CD4-positive, alpha-beta T cell treated with Interleukin-17A for 1 hour (primary cell): ENCODE measurements at places on chromosomes 2 and 18.

DNA sequence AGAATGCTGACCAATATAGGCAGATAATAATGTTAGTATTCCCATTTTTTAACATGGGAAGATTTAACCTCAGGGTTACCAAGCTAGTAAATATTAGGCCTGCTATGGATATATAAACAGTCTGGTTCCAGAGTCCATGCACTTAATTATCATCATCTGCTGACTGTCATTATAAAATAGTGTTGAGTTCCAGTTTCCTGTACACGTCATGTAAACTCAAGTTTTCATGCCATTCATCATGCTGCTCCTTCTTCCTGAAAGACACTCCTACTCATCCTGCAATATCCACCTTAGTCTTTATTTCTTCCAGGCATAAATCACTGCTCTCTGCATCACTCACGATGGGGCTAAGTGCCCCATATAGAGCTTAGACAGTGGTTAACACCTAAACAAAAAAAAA lies 420.8 kb upstream of the SPHKAP start:
- DNase-seq, result no peak

- peak; percentile 38 for DNase-seq
Observed at GRCh38 chr2:208373460-208374089, 33.0 kb upstream of the PTH2R start.

- no peak for DNase-seq
Observed at GRCh38 chr2:170843656-170844055, 27.0 kb downstream of the GAD1 start.

DNA sequence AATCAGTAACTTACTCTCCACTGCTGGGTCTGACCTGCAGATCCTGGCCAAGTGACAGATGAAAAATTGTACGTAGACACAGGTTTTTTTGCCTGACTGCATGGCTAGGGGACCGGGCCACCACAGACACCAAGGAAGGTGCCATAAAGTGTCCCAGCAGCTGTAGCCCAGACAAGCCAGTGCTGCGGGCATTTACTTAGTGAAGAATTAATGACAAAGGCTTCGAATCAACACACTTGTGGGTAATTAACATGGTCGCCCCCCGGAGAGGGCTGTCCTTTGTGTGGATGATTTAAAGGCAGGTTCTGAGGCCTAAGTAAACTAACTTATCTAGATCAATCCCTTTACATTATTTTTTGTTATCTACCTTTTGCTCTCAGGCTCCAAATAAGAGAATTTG lies 1709.1 kb upstream of the LRRTM1 start:
- no peak for DNase-seq

DNA sequence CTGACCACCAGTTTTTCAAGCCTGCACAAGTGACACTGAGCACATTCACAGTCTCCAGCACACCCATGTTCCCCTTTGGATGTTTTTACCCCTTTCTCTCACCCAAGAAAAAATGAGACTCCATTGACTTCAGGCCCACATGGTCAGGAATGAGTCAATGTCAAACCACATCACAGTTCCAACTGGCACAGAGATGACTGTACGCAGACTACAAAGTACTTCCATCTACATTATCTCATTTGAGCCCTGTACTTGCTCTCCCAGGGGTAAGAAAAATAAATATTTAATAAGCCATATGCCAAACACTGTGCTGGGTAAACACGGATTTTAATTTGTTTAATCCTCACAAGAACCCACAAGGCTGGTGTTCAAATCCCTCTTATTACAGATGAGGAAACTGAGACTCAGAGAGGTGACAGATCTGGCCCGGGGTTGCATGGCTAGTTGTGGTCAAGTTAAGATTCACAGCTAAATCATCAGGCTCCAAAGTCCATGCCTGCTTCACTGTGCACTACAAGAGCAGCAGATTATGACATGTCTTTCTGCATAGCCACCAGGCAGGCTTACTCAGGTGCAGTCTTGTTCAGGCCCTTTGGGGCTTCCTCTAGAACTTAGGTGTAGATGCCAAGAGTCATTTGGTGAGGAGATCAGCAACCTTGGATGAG lies 106.1 kb downstream of the TXNL1 start:
- no peak for DNase-seq

GRCh38 chr2:127044165-127044718 lies 62.7 kb downstream of the BIN1 start:
- DNase-seq, result no peak

GRCh38 chr2:207288628-207289027 lies 122.9 kb upstream of the KLF7 start:
- DNase-seq, result no peak

DNA sequence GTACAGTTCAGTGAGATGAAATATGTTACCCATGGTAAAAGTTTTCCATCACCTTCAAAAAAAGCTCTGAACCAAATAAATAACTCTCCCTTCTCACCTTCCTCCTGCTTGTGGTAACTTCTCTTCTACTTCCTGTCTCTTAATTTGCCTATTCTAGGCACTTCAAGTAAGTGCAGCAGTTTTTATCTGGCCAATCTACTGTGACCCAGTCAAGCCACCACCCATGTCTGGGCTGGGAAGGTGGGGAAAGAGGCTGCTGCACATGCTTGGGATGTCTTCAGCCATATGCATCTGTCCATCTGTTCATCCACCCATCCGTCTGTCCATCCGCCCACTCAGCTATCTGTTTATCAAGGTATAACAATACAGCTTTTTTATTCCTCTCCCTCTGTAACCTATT lies 31.6 kb downstream of the ZNF532 start:
- no peak for DNase-seq
